ENCODE measurements at places on chromosomes 16 and 17. TPM values are rescaled to one million over a fixed set of nuclear protein-coding genes. Genes with fewer than 3 reads are reported as not detected.

GRCh38 chr17:36600465-36600864, 918 bp upstream of the MRM1 start:
- DNase-seq, result no peak
- H3K4me3 ChIP-seq, result no peak overlapping the region
- no peaks in the 10 kb centered on the region for H3K36me3 ChIP-seq
- H3K27me3 ChIP-seq, result no peaks in the 10 kb centered on the region

The RNF157 gene
- 1.6 TPM for total RNA-seq

- no peaks in the 10 kb centered on the region for H3K36me3 ChIP-seq
- H3K27me3 ChIP-seq, result peaks cover 2% of the 10 kb centered on the region
- no peaks in the 10 kb centered on the region for H3K4me1 ChIP-seq
- H3K27ac ChIP-seq, result no peak overlapping the region
Measured at GRCh38 chr17:49223517-49224197, 6.9 kb downstream of the PHOSPHO1 start.

DNA sequence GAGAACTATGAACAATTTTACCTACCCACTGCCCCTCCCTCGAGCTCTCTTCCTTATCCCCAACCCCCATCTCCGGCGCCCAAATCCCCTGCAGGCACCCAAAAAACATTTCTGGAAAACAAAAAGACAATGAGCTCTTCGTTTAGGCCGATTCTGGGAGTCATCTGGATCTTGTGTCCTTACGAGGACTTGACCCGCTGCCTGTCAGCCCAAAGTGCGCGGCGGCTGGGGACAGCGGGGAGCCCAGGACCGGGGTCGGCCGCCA, 524 bp downstream of the STRADA start:
- peaks cover 4% of the 10 kb centered on the region for H3K36me3 ChIP-seq
- no peaks in the 10 kb centered on the region for H3K27me3 ChIP-seq
- peak overlapping the region; percentile 89 for H3K4me3 ChIP-seq
- peak overlapping the region; percentile 99 for H3K27ac ChIP-seq

The VMO1 gene
- total RNA-seq, result 2.6 TPM

- H3K27ac ChIP-seq, result no peak overlapping the region
- no peaks in the 10 kb centered on the region for H3K36me3 ChIP-seq
- H3K27me3 ChIP-seq, result no peaks in the 10 kb centered on the region
- H3K4me3 ChIP-seq, result no peak overlapping the region
- DNase-seq, result no peak
Measured at GRCh38 chr16:63960321-63960720, 1161.5 kb downstream of the CDH11 start.

The KLHL36 gene
- 106 TPM for total RNA-seq

- no peaks in the 10 kb centered on the region for H3K27me3 ChIP-seq
- peaks cover 14% of the 10 kb centered on the region for H3K4me1 ChIP-seq
- H3K27ac ChIP-seq, result peak overlapping the region; percentile 43
- DNase-seq, result peak; percentile 59
Measured at GRCh38 chr17:74210191-74211140, 2.9 kb upstream of the TTYH2 start.

The CA5A gene
- total RNA-seq, result not detected

DNA sequence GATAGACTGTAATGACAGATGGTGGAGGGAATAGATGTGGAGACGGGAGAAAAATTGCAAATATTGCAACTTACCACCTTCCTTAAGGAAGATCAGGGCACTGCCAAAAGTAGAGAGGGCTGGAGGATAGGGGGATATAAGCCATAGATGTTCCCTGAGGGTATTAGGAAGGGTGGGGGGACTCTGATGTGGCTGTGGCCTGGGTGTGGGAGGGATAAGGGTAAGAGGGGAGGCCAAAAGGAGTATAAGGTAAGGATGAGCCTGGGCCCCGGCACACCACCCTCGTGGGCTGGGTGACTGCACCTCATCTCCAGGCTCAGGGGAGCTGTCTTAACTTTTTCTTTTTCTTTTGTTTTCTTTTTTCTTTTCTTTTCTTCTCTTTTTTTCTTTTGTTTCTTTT, 30.6 kb upstream of the BRD7 start:
- no peak overlapping the region for H3K27ac ChIP-seq
- H3K4me1 ChIP-seq, result no peaks in the 10 kb centered on the region

DNA sequence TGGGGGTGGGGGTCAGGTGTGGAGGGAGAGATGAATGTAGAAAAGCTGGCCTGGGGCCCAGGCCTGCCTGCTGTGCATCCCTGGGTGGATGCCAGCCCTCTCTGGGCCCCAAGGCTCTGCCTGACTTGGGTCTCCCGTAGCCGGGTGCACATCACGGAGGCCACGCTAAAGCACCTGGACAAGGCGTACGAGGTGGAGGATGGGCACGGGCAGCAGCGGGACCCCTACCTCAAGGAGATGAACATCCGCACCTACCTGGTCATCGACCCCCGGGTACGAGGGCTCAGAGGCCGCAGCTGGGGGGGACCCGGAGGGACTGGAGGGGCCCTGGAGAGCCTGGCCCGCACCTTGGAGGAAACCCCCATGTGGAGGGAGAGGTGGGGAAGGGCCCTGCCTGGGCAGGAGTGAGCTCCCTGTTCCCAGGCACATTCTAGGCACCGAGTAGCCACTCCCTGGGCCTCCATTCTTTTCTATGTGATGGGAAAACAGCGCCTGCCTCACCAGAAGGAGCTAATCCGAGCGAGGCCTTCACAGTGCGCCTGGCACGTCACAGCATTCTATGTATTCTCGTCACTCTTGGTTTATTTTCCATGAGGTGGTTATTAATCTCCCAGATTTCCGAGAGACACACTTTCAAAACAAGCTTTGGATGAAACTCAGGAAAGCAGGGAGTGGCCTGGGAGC, 34.7 kb downstream of the ADCY7 start:
- DNase-seq, result no peak
- no peak overlapping the region for H3K4me3 ChIP-seq
- H3K27me3 ChIP-seq, result no peaks in the 10 kb centered on the region
- no peaks in the 10 kb centered on the region for H3K36me3 ChIP-seq
- no peak overlapping the region for H3K27ac ChIP-seq

The KRTAP4-5 gene
- not detected for total RNA-seq

- no peaks in the 10 kb centered on the region for H3K27me3 ChIP-seq
- H3K4me3 ChIP-seq, result no peak overlapping the region
- no peaks in the 10 kb centered on the region for H3K36me3 ChIP-seq
- no peaks in the 10 kb centered on the region for H3K4me1 ChIP-seq
- no peak overlapping the region for H3K27ac ChIP-seq
- no peak for DNase-seq
Measured at GRCh38 chr16:60304720-60305119, 1570.6 kb upstream of the GOT2 start.
